ENCODE measurements at places on chromosomes 13 and 19.
A peak's percentile ranks its signal among the peaks of the same experiment; 100 is the strongest.

GRCh38 chr13:98144027-98144741 is 1.3 kb downstream of the FARP1 start:
- no peak for DNase-seq

DNA sequence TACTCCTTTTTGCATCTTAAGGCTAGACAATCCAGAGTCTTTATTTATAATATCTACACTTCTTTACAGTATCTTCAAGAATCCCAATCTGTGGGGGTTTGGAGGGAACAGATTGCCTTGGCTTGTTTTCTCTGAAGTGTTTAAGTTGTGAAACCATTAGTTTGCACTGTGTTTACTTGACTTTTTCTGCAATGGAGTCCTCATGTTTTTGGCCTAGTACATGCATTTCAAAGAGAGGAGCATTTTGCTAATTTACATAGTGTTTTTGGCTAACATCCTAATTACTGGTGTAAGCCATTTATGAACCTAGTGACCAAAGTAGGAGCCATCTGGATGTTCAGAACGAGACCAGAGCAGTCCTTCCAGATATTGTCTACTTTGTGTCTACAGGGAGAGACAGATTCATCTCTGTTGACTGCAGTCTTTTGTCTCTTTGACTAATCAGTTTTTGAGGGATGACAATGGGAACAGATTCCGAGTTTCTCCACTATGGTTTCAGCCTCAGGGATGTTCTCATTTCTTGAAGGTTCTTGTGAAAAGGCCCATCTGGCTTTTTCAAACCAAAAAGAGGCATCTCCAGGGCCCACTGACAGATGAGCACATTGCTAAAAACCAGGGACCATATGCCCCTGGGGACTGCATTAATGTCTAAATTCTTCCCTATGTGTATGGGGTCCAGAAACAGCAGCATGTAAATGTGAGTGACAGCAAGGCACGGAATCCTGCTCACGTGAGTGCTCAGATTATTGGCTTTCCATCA is 53.4 kb downstream of the ING1 start:
- no peak for DNase-seq

DNA sequence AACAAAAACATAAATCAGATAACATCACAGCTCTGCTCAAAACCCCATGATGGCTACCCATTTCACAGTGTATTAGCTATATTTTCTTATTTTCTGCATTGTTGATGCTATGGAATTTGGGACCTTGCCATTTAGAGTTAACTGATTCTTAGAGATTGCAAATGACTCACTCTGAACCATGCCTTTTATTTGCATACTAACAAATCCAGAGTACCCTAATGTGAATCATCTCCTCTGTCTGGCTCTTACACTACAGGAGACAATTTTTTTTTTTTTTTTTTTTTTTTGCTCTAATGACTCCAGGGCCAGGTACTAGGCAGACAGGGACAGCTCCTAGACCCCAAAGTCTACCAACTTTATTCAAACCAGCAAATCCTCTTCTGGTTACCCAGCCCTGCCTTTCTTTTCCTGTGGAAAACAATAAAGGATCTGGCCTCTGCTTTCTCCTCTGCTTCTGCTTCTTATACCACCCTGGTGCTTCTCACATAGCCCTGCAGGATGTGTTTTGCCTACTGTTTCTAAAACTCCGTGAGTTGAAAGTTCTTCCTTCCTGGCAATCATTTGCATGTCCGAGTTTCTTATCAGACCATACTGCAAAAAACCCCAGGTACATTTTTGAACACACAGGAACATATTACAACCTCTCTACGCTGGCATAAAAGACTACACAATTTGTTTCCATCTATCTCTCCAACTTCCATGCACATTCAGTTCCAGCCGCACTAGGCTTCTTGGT is 10.6 kb upstream of the ZNF460 start:
- DNase-seq: no peak

DNA sequence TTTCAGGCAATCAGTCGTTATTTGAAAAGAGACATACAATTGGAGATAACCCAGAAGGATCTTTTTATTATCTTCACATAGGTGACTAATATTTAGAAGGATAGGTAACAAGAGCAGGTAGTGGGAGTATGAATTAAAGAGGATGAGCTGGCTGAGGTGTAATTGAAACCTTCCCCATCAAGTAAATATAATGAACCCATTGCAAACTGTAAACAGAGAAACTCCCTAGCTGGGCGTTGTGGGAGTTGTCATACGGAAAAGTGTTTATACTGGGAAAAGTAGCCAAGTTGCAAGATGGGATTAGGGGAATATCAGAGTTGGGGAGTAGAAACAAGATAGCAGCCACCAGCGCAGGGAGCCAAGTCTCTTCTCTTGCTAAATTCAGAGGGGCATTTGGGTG is 448.4 kb downstream of the COG6 start:
- DNase-seq: no peak

GRCh38 chr13:41577436-41577835 is 120.1 kb downstream of the RGCC start:
- DNase-seq: no peak

DNA sequence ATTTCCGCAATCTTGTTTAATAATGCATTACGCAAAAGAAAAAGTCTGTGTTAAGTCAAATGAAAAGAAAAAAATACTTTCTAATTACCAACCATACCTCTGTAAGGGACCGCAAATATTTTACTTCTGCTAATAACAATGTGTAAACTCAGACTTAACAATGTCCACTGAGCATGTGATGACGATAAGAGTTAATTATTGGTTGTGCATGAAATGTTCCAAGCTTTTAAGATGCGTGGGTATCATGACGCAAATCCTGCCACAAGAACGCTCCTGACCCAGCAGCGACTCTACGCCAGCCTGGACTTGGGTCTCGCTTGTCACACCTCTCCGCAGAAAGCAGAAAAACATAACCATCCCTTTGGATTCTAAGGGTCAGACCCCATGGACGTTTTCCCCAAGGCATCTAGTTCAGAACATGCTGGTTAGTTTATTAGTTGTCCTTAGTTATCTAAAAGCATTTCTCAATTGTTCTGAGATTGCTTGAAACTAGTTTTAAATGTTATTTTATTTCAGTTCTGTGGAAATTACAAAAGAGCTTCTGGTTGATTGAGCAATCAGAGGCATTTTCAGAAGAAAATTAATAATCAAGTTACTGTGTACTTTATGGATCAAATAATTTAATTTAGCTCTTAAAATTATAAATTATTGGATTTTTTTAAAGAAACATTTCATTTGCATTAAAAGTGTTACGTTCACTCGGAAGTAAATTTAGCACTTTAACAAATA is 779.9 kb upstream of the ARGLU1 start:
- no peak for DNase-seq

DNA sequence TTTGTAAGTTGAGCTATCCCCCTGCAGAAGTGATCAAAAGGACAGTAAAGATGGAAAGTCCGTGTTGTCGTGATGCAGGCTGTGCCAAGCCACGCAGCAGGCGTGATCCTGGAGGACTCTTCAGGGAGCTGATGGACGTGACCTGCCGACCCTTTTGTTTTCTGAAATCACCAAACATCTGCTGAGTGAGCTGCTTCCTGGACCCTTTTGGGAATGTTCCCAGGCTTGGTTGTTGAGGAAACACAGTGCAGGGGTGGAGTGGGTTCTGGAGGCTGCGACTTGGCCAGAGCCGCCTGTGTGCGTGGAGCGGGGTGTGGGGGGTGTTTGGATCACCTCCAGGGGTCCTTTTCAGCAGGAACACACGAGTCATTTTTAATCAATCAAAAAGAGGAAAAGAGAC is 15.4 kb upstream of the CPAMD8 start:
- DNase-seq: no peak

GRCh38 chr13:108102771-108103170 is 112.6 kb downstream of the LIG4 start:
- no peak for DNase-seq

DNA sequence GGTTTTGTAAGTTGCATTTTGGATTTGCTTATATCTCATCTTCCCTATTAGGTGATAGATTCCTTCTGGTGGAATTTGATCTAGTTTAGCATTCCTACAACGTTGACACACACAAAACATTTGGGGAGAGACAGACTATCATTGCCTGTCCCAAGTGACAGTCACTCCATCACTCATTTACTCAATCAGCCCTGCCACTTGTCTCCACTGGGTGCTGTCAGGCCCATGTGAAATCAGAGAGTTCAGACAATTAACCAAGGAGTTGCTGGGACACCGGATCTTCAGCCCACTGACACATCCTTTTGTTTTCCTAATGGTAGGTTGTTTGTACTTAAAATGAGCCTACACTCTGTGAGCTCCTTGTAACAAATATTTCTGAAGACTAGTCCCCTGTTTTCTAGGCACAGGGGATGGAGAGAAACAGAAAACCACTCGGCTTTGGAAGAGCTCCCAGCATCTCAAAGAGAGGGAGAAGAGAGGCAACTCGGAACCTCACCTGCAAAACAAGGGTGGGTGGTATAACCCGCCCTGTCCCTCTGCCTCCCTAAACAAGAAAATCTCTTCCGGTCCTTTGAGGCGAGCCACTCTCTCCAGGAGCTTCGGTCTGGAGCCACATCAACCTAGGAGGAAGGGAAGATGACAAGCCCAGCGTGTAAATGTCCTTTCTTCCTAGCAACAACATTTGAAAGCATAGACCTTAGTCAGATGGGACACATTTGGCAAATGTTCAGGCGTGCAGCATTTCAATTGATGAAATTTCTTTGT is 440.9 kb upstream of the KLF12 start:
- DNase-seq: no peak

DNA sequence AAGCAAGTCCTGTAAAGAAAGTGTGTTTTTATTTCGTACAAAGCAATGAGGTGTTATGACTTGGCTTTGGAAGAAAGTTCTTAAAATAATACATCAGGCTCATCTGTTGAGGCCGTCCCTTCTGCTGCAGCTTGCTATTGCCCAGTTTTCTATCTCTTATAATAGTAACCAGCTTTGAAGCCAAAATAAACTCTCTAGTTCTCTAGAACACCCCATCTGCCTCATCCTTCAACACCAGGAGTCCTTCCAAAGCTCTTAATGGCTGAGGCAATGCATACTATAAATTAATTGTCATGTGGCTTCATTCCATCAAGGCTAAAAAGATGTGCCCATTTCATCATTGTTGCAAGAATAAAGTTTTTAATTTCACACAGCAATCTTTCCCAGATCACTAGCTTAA is 49.4 kb upstream of the IPO5 start:
- DNase-seq: no peak

DNA sequence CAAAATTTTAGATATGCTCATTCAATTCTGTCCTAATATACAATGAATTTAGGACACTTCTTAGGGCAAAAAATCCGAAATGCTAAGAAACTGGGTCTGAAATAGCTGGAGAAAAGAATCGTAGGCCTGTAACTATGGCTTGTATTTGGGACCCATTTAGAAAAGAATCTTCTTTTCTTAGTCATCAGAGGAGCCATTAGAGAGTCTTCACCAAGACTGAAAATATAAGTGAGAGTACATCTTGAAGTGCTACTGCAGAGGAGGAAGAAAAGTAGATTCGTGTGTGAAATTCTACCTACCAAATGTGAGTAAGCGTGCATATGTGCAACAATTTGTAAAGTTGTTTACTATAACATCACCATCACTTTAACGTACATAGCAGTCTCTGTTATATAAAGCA is 8.8 kb upstream of the DACH1 start:
- no peak for DNase-seq

GRCh38 chr19:56314381-56315076 is at the start of gene ZSCAN5A:
ZSCAN5A (minus strand) TSS chr19:56314839; CDS start chr19:56225046, 89,793 bp downstream.
- DNase-seq: peak; percentile 97

GRCh38 chr13:99507054-99507453 is 5.8 kb downstream of the TM9SF2 start:
- no peak for DNase-seq

DNA sequence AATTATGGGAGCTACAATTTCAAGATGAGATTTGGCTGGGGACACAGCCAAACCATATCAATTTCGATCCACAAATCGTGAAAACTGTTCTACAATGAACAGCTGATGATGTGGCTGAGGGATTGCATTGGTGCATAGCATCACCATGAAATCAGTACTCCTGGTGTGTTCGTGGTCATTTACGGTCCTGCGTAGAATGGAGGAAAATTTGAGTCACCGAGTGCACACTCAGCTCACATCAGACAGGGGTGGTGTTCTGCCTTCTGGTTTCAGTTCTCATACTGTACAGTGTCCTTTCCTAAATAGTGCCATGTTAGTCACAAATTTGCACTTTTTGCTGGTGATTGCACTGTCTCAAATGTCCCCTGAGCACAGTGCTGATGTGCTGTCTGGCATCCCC is 39.2 kb downstream of the MYH14 start:
- DNase-seq: no peak

DNA sequence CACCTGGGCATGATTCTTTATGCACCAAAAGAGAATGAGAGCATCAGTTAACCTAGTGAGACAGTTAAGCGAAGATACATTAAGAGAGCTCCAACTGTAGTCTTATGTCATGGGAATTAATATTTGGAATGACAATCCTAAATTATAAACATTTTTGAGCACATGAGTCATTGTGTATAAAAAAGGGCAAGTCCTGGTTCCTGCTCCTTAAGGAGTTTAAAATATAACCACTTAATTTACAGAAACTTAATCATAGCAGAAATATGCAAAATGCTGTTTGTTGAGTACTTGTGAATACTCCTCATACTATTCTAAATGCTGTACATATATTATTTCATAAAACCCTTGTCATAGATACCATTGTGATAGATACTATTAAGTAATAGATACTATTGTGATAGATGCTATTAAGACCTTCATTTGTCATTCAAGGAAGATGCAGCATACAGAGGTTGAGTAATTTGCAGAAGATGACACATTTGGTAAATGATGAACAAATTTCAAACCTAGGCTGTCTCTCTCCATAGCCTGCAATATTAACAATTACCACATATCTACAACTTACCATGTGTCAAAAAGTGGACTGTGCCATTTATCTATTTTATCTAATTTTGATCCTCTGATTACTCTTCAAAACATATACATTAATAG is 301.0 kb downstream of the TBC1D4 start:
- no peak for DNase-seq

DNA sequence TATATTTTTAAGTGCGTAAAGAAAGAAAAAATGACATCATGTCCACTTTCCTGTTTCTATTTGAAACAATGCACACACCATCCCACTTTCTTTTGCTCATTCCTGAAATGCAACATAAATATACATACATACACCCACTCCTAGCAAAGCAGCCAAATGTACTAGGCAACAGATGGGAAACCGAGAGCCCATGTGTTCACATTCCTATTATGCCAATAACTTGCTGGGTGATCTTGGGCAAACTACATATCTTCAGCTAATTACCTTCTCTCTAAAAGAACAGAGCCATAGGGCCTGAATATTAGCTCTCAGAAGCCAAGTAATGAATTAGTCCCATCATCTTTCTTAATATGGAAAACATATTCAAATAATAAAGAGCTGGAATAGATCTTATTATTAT is 610.6 kb upstream of the ATXN8OS start:
- DNase-seq: no peak

- no peak for DNase-seq
These were observed 67.3 kb downstream of the TRPM4 start for GRCh38 chr19:49224879-49225278.

- no peak for DNase-seq
These were observed 26.2 kb upstream of the CD33 start for GRCh38 chr19:51198641-51199040.

GRCh38 chr13:49053215-49053614 is 77.5 kb downstream of the FNDC3A start:
- no peak for DNase-seq

- DNase-seq: no peak
These were observed 525.9 kb downstream of the FGF9 start for GRCh38 chr13:22196777-22197176.

- DNase-seq: no peak
These were observed 3.6 kb downstream of the FAM187B start for GRCh38 chr19:35224681-35225571.

GRCh38 chr13:94154367-94154766 is 325.1 kb downstream of the DCT start:
- no peak for DNase-seq

Data from stimulated activated CD8-positive, alpha-beta memory T cell treated with anti-CD3 and anti-CD28 coated beads, Interleukin-7, amount 100 ng/mL, for 1 hour (primary cell).